ENCODE measurements at places on chromosomes 4 and X. TPM values are rescaled to one million over a fixed set of nuclear protein-coding genes. Genes with fewer than 3 reads are reported as not detected.

- no peak for DNase-seq
These were observed 513 bp downstream of the NHSL2 start for GRCh38 chrX:71910986-71911730.

- DNase-seq: peak; percentile 39
These were observed 27.5 kb upstream of the SULT1B1 start for GRCh38 chr4:69787879-69788278.

GRCh38 chr4:155964016-155964891 is 10.6 kb upstream of the CTSO start:
- DNase-seq: peak; percentile 58

DNA sequence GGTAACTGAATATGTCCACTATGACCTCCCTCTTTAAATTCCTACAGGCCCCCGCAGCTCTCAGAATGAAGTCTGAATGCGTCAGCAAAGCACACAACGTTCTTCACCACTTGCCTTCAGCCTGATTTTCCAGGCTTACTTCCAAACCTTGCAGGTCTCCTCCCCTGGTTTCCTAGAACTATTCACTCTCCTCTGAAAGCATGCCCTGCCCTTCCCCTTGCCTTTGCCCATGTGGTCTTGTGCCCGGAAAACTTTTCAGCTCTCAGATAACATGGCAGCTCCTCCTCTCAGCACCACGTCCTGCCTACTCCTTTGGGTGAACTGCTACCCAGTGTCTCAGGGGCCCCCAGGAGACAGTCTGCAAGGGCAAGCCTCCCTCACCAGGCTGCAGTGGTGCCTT is 268.5 kb upstream of the LDB2 start:
- DNase-seq: peak; percentile 84

GRCh38 chr4:39873823-39874222 is 103.9 kb downstream of the PDS5A start:
- DNase-seq: peak; percentile 8

DNA sequence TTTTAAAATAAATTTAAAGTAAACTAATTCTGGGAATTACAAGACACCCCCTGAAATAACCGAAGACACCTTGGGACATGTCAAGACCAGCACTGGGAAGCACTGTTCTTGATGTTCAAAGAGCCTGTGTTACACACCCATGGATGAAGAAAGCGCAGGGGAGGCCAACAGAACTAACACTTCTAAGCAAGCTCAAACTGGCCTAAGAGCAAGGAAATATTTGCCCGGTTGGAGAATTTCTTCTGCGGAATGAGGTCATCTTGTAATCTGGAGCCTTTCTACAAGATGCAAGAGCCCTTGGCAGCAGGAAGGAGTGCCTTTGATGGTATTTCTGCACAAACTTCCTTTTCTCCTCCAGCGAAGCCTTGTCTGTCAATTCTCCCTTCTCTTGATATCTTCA is 9.3 kb upstream of the EFHC2 start:
- DNase-seq: no peak

DNA sequence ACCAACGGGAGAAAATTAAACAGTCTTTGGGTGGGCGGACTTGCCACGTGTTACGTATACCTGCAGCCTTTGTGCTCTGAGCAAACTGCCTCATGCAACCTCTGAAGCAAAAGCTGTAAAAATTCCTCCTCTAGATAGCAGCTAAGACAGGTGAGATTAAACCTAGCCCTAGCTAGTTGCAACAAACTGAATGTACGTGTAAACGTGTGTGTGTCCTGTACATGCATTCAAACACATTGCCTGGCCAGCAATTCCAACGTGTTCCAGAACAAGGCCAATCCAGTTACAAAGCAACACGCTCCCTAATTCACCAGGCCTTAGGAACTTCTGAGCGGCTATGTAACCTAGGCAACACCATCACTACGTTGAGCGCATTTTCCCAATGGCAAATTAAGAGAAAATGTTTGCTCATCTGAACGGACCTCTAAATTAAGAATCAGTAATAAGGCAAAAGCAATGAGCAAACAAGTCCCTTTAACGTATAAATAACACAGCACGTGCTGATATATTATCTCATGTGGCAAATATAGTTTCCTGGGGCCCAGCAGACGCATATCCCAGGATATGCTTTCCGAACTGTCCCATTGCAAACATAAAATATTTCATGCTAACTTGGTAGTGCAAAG is 792 bp downstream of the PPID start:
- peak; percentile 58 for DNase-seq

DNA sequence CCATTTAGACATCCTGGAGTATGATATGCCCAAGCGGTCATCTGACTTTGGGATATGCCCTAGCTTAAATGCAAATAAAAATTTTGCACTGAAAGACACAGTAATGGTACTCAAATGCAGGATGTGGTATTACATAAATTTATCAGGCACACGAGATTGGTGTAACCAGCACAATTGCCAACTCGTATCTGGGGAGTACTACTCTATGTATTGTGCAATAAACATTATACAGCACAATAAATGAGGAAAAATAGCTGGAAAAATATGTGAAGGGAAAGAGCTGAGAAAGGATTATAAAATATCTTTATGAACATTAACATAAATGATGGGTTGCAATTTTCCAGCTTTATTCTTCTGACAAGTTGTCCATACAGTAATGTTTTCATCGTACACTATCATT is 505.5 kb upstream of the TENM3 start:
- DNase-seq: no peak

GRCh38 chrX:153565996-153566580 is 32.9 kb downstream of the CCNQ start:
- no peak for DNase-seq

Gene KCNIP4
- total RNA-seq: 1.7 TPM

Gene EVC
- 58.2 TPM for total RNA-seq

Data from fibroblast of the aortic adventitia (primary cell).